ENCODE measurements at places on chromosomes 2 and 18.

DNA sequence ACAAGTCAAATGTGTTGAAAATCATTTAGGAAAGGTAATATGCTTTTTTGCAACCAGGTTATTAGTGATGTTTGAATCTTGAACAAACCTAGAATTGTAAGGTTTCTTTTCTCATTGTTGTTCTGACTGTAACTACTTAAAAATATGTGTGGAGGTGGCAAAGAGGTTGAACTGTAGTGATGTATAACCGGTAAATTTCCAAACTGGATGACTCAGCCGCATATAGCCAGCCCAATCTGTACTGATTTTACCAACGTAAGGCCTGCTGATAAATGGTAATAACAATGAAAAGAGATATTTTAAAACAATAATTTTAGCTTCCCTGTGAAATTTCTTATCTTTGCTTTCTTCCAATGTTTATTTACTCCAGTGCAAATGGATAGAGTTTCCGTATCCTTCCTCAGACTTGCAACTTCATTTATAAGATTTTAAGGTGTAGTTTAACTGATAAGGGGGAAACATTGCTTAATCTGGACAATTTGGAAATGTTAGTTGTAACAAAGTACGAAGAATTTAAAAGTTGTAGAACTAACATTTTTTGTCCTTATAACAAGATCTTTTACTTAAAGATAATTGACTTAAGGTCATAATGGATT is 1170.4 kb upstream of the ZEB2 start:
- peak; percentile 79 for DNase-seq

- no peak for DNase-seq
Observed at GRCh38 chr2:176614930-176615329, 345.7 kb downstream of the MTX2 start.

- peak; percentile 53 for DNase-seq
Observed at GRCh38 chr2:63023444-63023843, 27.2 kb upstream of the OTX1 start.

DNA sequence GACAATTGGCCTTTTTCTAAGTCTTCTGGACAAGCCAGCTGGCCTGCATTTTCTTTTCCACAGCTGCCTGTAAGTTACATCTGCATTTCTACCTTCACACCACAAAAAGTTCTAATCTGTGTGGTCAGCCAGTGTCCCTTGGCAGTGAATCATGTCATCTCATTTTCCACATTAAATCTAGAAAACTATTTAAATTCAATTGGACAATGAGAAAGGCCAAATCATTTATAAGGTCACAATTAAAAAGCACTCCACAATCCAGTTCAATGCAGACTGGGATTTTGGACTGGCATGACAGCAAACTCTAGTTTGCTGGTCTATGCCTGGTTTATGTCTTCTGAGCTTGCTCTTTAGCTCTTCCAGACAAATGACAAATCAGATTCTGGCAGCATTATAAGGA is 494.2 kb upstream of the SPHKAP start:
- DNase-seq = no peak

- DNase-seq = peak; percentile 81
Observed at GRCh38 chr2:74379851-74380789, at the start of gene DCTN1. Gene DCTN1, minus strand, starts transcription at chr2:74380311. Its CDS starts 274 bp downstream, at chr2:74380037.

- DNase-seq = no peak
Observed at GRCh38 chr2:32742376-32742775, 114.5 kb downstream of the TTC27 start.

DNA sequence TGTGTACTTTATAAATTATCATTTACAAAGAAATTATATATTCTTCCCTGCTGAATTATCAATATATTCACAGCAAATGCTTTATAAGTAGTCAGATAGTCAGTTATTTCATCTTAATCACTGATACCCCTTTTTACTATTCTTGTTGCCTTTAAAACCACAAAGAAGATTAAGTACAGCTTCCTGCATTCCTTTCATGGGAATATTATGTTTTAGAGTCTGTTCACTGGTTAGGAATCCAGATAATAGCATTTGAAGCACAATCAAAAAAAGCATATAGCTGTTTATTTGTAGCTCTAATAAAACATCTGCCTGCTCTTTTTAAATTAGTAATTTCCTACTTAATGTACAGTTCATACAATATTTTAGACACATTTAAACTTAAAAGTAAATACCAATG is 508.9 kb downstream of the FBXO15 start:
- peak; percentile 79 for DNase-seq

- DNase-seq = no peak
Observed at GRCh38 chr2:177329064-177329463, 63.5 kb upstream of the AGPS start.

GRCh38 chr2:65397122-65397521 is 35.3 kb downstream of the SPRED2 start:
- peak; percentile 71 for DNase-seq

- no peak for DNase-seq
Observed at GRCh38 chr2:8889978-8890377, 52.6 kb upstream of the KIDINS220 start.

GRCh38 chr2:192029089-192029488 is 165.6 kb downstream of the TMEFF2 start:
- peak; percentile 24 for DNase-seq

GRCh38 chr18:55475916-55476315 is 112.1 kb downstream of the TCF4 start:
- DNase-seq = no peak

DNA sequence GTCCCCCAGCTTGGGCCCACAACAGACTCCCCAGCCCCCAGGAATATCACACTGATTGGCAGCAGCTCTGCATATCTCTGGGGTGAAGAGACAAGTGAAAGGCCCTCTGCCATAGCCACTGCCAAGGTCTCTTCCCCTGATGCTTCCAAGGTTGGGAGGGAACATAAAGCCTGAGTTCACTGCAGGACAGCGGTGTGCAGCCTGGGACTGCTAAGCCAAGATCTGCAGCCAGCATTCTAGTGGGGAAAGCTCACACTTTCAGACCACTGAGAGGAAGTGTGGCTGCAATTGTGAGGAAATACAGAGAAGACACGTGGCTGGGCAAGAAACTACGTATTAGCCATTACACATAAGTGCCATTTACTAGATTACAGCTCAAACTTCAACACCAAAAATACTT is 100.7 kb downstream of the MAIP1 start:
- no peak for DNase-seq

GRCh38 chr2:25222477-25223121 is 54.2 kb upstream of the POMC start:
- DNase-seq = no peak

- DNase-seq = no peak
Observed at GRCh38 chr2:70094171-70094977, 7.1 kb downstream of the PCBP1 start.

- DNase-seq = no peak
Observed at GRCh38 chr2:233928594-233929351, 11.6 kb downstream of the TRPM8 start.

DNA sequence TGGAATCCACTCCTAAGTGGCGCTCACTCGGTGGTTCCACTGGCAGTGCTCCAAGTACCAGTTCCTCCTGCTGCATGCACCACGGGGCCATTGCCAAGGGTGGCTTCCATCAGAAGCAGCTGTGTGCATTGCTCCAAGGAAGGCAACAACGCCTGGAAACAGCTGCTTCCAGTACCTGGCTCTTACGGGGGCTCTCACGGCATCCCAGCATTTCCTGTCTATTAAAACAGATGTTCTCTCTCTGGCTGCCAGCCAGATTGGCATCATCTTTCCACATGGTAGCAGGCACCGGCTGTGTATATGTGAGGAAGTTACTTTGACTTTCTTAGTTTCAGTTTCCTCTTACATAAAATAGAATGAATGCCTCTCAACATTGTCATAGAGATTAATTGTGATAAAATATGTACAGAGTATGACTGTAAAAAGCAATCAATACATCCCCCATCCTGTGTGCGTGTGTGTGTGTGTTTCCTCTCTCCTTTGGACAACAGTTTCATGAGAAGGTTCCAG is 84.9 kb downstream of the CMPK2 start:
- DNase-seq = peak; percentile 11

DNA sequence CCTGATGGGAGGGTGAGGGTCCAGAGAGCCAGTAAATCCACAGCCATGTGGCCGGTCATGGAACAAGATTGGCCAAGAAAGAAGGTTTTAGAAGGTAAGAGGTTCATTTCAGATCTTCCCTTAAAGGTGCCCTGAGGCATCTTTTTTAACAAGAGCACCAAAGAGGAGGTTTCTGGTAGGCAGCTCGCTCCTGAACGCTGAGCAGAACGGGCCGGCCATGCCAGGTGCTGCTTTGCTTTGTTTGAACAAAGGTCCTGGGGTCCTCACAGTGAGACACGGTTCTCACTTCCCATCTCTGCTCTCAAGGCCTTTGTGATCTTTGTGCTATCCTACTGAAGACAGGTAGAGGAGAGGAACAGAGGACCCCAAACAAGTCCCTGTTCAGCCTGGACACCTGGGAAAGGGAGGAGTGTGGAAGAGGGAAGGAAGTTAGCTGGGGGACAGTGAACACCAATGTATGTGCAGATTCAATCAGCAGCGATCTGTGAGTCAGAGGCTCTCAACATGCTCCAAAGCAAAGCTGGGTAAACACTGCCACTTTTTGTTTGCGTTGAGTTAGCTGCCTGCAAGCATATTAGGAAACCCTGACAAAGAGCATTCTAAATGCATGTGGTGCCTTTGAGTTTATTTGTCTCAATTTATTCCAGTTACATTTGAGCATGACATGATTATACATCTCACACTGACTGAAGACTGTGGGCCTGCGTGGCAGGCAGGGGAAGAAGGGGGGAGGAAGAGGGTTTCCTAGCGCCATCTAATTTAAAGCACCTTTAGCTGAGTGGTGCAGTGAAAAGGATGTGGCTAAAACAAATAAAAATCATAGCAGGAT is 102.4 kb downstream of the ASB1 start:
- DNase-seq = peak; percentile 71

All from fibroblast of lung (primary cell).